ENCODE measurements at places on chromosomes 2 and 18.

DNA sequence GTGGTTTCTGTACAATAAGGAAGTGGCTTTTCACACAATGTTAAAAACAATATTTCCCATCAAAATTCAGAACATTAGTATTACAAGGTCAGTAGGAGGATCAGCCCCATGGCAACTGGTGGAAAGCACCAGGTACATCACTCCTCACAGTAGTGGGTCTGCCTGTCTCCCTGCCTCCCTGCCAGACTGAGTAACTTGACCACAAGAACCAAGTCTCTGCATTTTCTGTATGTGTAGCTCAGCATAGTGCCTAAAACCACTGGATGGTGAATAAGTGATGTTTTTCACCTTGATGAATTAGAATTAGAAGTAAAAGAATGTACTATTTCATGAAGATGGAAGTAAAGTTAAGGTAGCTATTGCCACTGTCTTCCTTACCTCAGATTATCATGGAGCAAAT lies 4.1 kb upstream of the WDR7 start:
- DNase-seq: no peak

DNA sequence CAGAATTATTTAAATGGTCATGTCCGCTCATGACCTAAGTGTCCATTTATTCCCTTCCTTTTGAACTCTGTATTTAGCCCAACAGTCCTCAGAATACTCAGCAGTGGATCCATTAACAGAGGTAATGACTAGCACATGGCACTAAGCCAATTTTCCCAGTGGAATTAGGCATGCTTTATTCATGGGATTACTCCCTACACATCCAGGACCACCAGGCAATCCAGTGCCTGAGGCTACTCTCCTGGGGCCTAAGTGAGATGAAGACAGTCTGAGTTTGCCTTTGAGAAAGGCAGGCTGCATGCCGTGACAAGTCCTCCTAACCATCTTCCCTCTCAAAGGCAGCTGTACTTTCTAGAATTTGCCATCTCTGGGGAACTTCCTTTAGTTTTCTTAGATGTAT lies 128.6 kb downstream of the SPOPL start:
- DNase-seq: no peak

- DNase-seq: no peak
Measured at GRCh38 chr18:57784034-57784800, 18.9 kb downstream of the ATP8B1 start.

DNA sequence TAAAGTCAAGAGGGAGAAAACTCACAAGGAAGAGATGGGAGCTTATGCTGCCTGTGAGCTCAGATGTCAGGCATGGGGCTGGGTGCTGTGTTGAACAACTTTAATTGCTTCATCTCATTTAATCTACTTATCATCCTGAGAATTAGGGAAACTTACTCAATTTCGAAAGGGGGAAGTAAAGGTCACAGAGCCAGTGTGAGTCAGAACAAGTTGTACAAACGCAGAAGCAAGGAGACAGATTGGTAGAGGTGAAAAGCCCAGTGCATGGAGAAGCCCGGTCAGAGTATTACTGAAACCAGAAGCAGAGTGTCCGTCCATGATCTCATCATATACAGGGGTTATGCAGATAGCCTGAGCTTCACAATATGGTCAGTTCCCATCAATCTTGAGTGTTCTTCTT lies 281.1 kb upstream of the POU3F3 start:
- no peak for DNase-seq

GRCh38 chr2:129923265-129924091 lies 56.0 kb upstream of the RAB6C start:
- no peak for DNase-seq

GRCh38 chr2:54783349-54783748 lies 59.9 kb downstream of the EML6 start:
- no peak for DNase-seq

- no peak for DNase-seq
Measured at GRCh38 chr2:190053426-190053825, 9.1 kb downstream of the MSTN start.

DNA sequence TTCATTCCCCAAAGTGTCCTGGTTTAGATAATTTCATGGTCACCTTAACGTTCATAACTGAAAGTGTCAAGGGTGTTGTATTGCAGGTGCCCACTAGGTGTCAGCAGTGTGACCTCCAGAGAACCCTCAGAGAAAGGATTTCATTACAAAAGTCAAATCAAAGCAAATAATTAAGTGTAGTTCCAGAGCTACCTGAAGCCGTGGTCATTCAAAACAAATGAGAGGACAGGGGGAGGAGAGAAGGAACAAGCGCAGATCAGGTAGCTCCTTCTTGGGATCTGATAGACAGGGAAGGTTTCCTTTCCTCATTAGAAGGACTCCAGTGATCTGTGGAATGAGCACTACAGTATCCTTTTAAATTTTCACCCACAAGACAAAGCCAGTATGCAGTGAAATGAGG lies at the start of gene SLC9A4:
TSS of gene SLC9A4 (plus strand) at position 207 of the 400 bp plus-strand sequence. CDS start 534 bp downstream, outside the sequence.
- no peak for DNase-seq

DNA sequence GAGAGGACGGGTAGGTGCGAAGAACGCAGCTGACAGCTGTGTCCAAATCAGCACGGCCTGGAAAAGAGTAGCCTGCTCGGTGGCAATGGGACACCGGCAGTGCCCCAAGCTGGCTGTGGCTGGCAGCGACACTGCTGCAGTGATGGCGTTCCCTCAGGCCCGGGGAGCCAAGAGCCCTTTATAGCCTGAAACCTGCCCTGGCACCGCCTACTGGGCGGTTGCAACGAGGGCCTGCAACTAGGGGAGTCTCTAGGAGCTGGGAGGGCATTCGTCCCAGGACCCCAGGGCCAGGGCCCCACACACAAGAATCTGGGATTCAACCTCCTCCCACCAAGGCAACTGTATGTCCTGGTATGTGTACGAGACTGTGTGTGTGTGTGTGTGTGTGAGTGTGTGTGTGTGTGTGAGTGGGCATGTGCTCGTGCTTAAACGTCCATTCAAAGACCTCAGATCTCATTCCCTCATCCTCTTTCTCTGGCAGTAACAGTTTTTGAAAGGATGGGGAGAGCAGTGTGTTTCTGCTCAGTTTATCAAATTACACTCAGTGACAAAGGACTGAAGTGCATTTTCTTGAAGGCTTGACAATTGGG lies 6.8 kb upstream of the CYP26B1 start:
- DNase-seq: no peak

- no peak for DNase-seq
Measured at GRCh38 chr2:81462420-81462819, 1157.9 kb upstream of the LRRTM1 start.

DNA sequence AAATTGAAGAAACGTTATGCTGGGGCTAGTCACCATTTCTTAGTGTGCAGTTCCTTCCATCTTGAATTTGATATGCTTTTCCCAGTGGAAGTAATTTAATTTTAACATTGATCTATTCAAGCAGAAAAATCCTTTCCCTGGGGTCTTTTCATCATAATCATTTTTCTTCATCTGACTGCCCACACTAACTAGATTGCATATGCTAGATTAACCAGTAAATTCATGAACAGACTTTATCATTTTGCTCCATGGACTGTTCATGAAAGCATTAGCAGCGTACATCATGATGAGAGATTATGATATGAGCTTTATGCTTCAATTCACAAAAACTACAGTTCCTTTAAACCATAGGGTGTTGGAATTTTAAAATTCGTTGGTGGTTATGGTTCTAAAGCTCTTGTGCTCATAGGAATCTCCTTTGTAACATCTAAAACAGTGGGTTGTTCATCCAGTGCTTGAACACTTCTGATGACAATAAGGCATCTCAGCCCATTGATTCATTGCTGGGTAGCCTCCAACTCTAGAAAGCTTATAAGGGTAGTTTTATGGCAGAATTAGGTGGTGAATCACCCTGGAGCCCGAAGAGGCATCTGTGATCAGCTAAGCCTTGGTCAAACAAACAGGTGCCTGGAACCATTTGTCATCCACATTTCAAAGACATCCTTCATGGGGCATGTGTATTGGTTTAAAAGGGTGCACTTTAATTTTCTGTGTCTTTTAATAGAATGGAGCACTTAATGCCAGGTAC lies 77.2 kb upstream of the NDUFV2 start:
- DNase-seq: no peak

DNA sequence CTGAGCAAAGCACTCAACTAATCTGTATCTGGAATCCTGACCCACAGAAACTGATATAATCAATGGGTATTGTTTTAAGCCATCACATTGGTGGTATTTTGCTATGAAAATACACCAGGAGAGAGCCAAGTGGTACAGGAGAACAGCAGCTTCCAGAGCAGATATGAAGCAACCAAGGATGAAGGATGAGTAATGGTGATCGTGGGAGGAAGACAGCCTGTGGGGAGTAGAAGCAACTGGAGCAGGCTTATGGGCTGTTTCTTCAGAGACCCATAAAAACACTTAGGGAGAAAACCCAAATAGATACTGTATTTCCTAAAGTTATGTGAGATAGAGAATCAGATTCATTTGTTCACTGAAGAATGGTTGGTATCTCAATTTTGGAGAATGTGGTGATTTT lies 330.8 kb downstream of the NUP35 start:
- no peak for DNase-seq

DNA sequence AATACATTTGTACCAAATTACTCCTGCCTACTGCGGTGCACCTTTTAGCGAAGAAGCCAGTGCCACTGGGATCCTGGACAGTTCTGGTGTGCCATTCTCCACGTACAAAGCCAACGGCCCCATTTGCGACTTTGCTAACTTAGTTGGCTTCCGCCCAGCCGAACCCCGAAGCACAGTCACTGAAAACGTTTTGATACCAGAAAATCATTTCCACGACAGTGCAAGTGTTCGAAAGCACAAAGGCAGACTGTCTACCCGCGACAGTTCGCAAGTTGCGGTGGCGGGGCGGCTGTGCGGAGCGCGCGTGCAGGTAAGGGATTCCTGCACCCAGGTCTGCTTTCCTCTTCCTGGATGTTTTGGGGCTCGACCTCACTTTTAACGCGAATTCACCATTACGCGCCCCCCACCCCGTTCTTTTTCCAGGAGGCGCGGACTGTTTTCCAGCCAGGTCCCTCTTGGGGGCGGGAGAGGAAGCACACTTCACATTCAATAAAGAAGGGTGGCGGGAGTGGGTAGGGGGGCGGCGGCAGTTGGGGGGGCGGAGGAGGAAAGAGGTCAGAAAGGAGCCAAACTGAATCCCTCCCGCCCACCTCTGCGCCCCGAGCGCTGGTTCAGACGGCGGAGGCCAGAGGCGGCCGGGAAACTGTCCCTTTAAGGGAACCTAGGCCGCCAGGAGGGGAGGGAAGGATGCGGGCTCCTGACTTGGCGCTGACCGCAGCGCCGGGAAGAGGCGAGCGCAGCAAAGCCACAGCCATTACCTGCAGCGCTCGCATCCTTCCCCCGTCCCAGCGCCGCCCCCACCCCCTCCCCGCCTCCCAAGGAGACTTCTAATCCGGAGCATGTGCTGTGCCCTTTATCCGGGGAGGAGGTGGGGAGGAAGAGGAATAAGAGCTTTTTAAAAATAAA lies 107.4 kb upstream of the KCTD1 start:
- peak; percentile 50 for DNase-seq

DNA sequence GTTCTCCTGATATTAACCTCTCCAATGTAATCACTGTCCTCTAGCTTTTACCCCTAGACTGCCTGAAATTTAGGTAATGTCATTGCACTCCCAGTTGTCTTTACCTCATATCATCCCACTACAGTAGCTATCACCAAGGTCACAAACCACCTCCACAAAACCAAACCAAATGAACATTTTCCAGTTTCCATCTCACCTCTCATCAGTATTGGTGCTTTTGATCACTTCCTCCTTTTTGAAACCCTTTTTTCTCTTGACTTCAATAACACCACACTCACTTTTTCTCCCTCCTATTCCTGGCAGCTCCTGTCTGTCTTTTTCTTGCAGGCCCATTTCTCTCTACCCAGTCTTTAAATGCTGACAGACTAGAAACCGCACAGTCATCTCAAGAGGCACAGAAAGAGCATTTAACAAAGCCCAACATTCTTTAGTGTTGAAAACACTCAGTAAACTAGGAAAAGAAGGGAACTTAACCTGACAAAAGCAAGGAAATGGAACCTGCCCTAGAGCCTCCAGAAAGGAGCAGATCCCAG lies 95.9 kb upstream of the SIX2 start:
- DNase-seq: no peak

- no peak for DNase-seq
Measured at GRCh38 chr18:8450013-8450412, 159.2 kb upstream of the RAB12 start.

DNA sequence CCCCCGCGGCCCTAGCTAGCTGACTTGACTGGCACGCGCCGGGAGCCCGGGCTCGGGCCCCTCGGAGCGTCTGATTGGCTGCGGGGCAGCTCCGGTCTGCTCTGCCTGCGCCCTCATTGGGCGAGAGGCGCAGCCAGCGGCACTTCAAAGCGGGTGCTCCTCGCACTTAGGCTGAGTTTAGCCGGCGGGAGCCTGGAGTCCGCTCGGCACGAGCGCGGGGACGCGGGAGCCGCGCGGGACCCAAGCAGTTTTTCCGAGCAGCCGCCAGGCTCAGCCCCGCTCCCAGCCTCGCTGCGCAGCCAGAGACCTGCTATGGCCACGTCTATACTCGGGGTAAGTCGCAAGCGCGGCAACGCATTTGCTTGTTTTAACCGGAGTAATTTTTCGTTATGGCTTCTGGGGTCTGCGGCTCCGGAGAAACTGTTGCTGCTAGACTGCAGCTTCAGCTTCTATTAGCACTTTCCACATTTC lies at the start of gene SP9:
TSS of gene SP9 (plus strand) at position 174 of the 471 bp plus-strand sequence. CDS start at position 313, 139 bp downstream.
- DNase-seq: no peak

DNA sequence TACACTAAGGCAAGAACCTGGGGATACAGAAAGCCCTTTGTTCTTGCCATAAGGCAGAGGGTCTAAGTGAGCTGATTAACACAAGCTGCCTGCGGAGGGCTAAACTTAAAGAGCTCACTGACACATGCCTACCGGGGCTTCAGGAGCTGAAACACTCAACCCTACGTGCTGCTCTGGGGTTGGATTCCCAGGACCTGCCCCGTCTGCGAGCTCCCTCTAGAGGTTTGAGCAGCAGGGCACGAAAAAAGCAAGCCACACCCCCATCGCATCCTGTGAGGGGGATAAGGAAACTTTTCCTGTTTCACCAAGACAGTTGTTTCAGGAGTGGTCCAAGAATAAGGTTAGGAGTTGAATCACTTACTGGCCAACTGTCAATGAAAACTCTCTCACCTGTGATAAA lies 562.1 kb downstream of the TMX3 start:
- no peak for DNase-seq

- DNase-seq: no peak
Measured at GRCh38 chr2:237140689-237141285, 55.1 kb downstream of the COPS8 start.

DNA sequence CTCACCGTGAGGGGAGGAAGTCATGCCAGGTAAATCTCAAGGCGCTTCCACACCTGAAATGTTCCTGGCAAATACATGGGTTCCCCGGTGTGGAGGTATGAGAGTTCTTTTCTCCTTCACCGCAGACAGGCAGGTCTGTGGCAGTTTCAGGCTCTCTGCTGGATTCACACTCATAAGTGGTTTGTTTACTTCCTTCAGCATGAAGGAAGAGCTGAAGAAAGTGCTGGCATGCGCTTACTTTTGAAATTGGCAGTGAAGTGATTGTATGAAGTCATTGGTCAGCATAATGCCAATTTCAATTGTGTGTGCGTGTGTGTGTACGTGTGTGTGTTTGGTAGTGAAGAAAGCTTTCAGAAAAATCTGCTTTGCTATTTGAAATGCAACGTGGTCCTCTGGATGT lies 43.4 kb downstream of the RNF144A start:
- no peak for DNase-seq

- peak; percentile 62 for DNase-seq
Measured at GRCh38 chr2:15561574-15562344, 625 bp upstream of the NBAS start.

- no peak for DNase-seq
Measured at GRCh38 chr2:54258166-54258565, 2.1 kb upstream of the TSPYL6 start.

GRCh38 chr2:157246765-157247407 lies 10.6 kb upstream of the GALNT5 start:
- no peak for DNase-seq
